ENCODE measurements at places on chromosomes 12 and 14.

DNA sequence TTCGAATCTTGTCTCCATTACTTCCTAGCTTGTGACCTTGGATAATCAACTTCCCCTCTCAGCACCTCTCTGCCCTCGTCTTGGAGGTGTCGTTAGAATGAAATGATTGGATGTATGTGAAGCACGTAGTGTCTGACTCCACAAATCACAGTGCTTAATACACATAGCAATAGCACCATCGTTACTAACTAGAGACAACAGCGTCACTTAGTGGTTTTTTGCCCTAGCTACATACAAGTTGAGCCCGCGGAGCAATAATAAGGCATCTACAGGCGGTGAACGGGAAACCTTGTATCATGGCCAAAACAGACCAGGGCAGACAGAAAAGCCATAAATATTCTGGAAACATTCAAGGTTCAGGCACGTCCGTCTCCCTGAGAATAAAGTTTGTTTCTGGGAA lies 154.9 kb downstream of the ASCL4 start:
- DNase-seq: no peak

DNA sequence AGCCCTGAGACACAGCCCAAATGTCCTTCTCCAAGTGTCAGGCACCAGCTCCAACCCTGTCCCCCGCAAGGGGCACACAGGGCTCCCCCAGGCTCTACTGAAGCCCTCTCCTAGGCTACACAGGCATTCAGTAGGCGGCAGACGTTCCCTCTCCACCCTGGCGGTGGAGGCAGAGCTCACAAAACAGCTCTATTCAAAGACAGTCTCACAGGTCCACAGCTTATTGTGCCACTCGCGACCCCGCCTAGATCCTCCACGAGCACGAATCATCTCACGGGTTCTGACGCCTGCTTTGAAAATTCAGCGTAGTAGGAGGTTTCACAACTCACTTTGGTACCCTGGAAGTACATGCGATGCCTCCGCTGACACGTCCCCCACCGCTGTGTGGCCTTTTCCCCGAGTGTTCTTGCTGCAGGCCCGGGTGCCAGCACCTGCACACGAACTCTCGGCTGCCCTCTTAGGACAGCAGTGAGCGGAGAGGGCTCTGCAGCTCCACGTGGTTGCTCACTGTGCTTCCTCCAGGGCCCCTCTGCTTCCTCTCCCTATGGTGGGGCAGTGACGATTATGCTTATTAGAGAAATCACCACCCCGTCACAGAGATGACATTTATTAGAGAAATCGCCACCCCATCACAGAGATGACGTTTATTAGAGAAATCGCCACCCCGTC lies 78.5 kb downstream of the ADGRD1 start:
- DNase-seq: no peak

- no peak for DNase-seq
Observed at GRCh38 chr14:101132051-101132571, 228.6 kb upstream of the RTL1 start.

DNA sequence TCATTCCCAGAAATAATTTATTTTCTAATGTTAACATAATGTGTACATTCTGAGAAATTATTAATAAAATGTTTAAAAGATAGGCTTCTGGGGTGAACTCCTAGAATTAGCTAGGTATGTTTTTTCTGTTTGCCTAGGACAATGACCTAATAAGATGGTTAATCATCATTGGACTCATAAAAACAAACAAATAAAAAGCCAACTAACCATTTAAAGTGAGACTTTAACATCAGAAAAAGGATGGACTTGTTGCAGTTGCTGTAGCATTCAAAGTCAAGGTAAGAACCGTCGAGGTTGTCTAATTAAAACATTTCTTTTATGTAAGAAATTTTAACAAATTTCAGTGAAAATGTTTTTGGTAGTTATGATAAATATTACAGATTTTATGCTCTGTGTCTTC lies at the start of gene SLCO1B3:
SLCO1B3 (plus strand) TSS at position 219 of the 400 bp plus-strand sequence. CDS start 5,034 bp downstream, outside the sequence.
- DNase-seq: no peak

DNA sequence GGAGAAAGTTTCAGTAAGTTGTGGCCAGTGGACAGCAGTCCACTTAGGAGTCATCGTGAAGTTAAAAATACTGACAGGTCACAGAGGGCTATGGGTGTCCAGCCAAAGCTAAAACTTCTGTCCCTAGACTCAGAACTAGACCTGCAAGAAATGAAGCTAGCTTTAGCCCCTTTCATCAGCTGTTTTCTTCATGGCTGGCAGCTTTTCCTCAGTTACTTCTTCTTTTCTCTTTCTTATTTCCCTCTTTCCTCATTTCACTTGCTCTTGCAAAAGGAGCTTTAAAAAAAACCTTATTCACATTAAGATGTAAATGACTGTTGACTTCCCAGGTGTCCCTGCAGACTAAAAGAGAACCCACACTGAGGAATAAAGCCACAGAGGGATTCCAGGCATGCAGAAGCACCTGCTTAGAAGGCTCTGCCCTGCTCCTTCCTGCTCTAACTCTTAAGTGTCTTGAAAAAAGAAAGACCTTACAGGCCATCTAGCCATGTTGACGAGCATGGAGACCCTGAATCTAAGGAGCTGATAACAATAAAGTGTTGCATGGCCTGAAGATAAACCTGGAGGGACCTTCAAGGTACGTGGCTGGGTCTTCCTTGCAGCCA lies 69.7 kb upstream of the CCND2 start:
- DNase-seq: no peak

- DNase-seq: no peak
Observed at GRCh38 chr14:106838991-106839769, 1312.8 kb downstream of the TMEM121 start.

DNA sequence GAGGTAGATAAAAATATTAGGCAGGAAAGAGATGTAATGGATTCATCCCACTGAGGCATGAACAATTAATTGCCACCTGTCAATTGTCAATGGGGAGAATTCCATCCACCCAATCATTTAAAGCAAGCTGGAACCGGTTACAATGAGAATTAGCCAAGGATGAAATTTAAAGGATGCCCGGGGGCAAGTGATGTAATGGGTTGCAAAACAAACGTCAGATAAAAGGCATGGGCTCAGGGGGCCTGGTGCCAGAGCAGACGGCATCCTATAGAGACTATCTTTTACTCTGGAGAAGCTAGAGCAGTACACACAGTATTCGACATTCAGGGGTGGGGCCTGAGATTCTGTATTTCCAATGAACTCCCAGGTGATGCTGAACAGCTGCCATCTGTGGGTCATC lies 80.5 kb upstream of the ZFP36L1 start:
- no peak for DNase-seq

DNA sequence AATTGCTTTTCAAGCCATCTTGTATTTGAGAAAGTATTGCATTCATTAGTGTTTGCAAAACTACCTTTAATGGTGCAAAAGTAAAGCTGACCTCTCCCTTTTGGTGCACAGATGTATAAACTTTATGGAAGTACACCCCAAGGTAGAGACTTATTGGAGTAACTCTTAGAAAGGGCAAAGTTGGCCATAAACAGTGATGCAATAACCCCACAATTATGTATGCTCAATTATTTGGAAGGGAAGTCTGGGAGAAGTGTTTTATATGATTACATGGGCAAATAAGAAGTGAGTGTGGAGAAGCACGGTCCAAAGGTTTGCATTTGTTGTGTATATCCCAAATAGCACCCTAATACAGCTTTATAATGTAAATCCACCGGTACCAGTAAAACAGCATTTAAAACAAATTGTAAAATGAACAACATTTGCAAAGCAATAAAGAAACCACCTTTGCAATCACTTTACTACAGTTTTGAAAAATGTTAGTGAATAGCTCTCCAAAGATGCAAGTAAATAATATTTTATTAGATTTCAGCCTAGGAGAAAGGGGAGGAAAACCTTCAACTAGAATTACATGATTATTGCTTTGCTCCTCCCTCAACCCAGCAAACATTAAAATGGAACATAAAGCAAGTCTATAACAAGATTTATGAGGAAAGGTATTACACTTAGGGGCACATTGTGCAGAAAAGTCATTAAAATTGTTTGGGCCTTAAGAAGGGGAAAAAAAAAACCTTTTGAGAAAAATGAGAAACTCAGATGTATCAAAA lies 70.5 kb downstream of the HMGA2 start:
- no peak for DNase-seq

DNA sequence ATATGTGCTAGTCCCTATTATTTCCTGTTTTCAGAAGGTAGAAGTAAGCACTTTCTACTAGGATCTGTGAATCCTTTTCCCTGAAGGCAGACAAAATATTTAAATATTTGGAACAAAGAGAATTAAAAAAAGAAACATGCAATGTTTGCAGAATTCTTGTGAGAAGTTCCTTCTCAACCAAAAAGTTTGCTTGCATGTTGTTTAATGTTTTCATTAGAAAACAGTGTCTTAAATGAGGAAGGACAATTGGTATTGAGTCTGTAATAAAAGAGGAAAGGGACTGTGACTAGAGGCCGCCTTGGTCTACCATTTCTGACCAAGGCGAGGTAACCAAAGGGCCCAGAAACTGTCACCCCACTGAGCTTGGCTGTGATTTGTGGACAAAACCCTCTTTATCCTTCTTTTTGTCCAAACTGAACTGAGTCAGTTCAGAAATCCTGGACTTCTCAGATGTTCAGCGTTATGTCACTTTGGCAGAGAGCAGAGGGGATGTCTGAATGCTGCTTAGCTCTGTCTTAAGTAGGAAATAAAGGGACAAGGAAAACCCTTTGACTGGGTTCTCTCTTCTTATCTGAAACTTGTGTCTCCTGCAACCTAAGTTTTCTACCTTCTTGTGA lies 129.8 kb upstream of the CPM start:
- no peak for DNase-seq

GRCh38 chr12:1006255-1006654 lies 15.2 kb downstream of the ERC1 start:
- no peak for DNase-seq

GRCh38 chr12:118925407-118925806 lies 55.9 kb upstream of the SRRM4 start:
- no peak for DNase-seq

GRCh38 chr14:76146976-76147375 lies 4.7 kb upstream of the GPATCH2L start:
- no peak for DNase-seq

DNA sequence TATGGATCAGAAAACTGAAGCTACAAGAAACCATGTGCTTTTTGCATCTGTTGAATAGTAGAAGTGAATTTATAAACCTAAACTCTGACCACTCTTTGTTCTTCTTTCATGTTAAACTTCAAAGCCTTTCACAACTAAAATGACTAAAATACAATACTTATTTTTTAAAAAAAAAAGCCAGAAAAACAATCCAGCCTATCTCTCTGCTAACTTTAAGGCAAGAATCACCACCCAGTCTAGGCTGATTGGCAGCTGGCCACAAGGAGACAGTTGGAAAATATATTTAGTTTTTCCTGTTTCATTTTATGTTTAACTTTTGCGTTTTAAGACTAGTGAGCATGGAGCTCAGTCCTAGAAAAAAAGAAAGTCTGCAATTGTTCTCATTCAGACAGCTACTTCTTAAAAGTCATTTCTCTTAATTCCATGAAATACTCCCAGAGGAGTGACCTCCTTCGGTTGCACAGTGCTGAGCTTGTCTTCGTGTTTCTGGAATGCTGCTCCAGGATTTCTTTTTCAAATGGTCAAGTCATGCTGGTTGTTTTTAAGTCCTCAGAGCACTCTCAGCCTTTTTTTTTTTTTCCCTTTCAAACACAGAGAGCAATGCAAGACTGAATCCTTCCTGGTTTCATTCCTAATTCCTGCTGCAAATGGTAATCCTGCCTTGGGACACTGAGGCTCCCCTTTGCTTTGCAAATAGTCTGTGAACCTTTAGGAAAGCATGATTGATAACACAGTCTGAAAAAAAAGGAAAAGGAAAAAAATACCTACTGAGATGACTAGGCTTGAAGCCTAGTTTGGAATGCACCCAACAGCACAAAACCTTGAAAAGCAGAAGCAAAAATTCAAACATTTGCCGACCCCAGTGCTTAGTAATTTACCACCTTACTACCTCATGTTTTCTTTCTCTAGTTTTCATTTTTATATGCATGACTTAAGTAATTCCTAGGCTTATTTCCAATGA lies 233.3 kb upstream of the DAAM1 start:
- DNase-seq: no peak

DNA sequence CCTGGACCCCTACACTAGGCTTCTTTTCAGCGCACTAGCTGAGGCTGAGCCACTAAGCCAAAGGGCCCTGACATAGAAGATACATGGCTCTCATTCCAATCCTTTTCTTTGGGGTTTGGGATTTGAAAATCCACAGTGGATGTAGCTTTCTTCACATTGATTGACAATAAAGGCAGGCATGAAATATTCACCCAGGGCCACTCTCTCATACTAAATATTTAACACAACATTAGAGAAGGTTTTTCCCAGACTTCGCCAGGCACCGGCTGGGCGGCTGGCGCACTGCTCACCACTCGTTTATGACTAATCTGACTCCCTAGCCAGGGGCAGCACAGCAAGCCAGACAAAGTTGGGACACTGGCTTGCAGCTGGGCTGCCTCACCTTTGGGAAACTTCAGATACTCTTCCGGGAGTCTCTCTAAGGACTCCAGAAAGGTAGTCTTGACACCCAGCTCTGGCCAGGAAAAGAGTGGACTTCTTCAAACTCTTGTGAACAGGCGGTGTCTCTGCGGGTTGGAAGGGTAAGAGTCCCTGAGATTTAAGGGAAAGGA lies 699 bp upstream of the HOXC11 start:
- DNase-seq: no peak

GRCh38 chr12:22048351-22049041 lies 2.5 kb downstream of the CMAS start:
- no peak for DNase-seq

GRCh38 chr14:98456231-98456630 lies 815.8 kb downstream of the BCL11B start:
- DNase-seq: no peak

GRCh38 chr14:50318031-50318626 lies 6.0 kb downstream of the DMAC2L start:
- DNase-seq: no peak

DNA sequence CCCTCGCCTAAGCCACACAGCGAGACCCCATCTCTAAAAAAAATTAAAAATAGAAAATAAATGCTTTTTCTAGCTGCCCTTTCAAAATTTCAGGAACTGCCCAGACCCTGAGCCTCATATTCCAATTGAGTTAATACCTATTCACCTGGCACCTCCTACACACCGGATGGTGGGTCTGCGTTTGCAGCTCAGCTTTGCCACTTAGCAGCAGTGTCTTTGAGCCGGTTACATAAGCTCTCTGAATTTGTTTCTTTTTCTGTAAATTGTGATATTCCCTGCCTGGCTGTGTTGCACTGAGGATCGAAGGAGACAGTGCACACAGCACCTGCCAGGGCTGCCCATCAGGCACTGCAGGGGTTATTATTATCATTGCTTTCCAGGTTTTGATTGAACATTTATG lies 125.6 kb downstream of the EML1 start:
- DNase-seq: no peak

GRCh38 chr12:122245553-122245952 lies 19.7 kb upstream of the DIABLO start:
- no peak for DNase-seq

DNA sequence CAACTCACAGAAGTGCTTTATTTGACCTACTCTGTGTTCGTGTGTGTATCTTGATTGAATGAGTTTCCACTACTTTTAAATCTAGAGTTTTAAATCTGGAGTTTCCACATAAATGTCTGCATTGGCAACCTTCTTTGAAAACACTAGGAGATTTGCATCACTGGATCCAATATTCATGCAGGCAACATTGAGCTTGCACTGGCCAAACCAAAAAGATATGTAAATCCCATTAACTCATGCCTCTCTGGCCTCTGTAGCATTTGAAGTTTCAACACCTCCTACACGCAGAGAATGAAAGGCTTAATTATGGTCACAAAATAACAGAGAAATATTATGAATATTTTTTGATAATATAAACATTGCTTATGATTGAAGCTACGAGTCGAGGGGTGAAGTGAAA lies 178.6 kb downstream of the DUSP6 start:
- DNase-seq: no peak

- no peak for DNase-seq
Observed at GRCh38 chr12:96329545-96329944, 70.7 kb downstream of the CDK17 start.

Data from effector memory CD8-positive, alpha-beta T cell (primary cell).